NCI-H1417 (cell line): ENCODE measurements at places on chromosomes 16 and 17.

GRCh38 chr17:72539981-72540897 is 419.4 kb downstream of the SOX9 start:
- DNase-seq = peak; percentile 70

DNA sequence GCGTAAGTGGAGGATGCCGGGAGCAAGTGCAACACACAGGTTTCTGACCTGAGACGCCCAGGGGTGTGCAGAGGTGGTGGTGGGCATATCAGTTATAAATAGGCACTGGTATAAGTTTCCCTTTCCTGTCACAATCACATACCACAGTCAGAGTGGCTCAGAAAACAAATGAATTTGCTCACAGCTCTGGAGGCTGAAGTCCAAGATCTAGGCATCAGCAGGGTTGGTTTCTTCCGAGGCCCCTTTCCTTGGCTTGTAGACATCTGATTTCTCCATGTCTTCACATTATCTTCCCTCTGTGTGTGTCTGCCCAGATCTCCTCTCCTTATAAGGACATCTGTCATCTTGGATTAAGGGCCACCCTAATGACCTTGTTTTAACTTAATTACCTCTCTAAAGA is 250.5 kb upstream of the TNRC6C start:
- no peak for DNase-seq

DNA sequence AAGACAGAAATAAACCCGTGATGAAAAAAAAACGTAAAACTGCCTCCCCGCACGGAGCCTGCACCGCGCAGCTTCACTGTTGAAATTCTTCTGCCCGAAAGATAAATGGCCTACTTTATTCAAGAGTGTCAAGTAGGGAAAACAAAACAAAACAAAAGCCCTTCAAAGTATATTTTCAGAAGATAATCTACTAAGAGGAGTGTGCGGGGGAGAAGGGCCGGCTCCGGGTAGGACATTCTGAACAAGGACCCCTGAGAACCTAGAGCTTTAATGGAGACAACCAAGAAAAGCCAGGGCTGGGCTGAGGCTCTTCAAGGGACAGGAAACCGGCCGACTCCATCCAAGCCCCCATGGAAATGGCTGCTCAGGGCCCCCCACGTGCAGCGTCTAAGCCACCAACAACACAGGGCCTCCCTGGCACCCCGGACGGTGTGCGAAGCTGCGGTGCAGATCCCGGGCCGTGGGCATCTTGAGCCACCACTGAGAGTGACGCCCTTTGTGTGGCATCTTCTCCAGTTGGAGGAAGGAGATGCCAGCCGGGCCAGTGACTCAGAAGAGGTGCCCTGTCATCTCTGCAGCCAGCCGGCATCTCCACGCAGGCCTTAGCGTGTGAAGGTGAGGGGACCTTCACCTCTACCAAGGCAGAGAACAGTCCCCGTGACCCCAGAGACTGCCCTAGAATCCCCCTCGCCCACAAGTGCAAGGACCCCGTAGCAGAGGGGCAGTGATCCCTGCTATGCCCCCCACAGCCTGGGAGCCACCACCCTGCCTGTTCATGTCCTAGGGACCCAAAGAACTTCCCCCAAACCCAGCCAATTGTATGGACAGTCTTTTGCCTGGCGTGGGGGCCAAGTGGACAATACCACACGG is 250.8 kb downstream of the C16orf95 start:
- DNase-seq = no peak

DNA sequence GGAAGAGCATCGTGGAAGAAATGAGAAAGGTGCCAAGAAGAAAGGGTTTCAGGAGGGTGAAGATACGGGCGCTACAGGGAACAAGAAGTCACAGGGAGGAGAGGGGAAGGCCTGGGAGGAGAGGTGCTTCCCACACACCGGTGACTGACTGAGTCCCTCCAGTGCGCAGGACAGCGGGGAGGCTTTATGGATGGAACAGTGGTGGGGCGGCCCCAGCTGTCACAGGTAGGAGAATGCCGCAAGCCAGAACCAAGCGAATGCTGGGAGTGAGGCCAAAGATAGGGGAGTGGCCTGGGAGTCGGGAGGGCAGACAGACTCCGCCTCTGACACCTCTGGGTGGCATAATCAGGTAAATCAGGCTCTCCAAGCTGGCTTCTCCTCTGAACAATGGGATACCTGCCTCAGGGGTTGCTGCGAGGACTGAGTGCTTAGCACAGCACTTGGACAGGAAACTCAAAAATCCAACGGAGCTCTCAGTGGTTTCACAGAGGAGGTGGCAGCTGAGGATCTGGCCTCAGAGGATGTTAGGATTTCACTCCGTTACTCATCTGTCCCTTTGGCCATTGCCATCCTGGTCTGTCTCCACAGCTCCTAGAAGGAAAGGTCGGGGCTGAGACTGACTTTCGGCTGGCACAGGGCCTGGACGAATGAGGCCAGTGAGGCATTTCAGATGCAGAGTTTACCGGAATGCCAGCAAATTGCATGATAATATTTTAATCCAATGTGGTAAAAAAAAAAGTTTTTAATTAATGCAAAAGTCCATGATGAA is 717 bp upstream of the CNP start:
- DNase-seq = peak; percentile 89

- DNase-seq = no peak
Measured at GRCh38 chr16:63066552-63066951, 1030.3 kb upstream of the CDH8 start.

DNA sequence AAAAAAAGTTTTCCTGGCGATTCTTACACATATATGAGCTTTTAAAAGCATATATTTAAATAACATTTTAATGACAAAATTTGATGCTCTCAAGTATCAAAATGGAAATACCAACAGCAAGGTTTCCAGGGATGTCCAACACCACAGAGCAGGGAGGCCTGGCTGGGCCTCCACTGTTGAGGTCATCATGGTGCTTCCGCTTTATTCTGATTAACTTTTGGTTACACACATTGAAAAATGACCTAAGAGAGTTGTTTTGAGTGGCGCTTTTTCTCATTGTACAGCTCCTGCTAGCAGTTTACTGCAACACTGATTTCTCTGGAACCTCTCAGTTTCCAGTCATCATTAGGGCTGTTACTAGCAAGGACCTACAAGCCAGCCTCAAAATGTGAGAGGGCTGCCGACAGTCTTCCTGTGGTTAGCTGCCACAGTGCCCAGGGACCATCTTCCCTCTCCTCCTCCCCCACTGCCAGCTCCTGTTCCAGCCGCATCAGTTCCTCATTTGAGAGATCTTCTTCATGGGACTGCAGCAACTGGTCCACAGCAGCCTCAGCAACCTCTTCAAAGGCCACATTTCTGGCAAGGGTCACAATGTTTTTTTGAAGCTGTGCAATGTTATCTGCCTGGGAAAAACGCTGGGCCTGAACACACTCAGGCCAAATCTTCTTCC is 21.3 kb downstream of the DEF8 start:
- DNase-seq = no peak

DNA sequence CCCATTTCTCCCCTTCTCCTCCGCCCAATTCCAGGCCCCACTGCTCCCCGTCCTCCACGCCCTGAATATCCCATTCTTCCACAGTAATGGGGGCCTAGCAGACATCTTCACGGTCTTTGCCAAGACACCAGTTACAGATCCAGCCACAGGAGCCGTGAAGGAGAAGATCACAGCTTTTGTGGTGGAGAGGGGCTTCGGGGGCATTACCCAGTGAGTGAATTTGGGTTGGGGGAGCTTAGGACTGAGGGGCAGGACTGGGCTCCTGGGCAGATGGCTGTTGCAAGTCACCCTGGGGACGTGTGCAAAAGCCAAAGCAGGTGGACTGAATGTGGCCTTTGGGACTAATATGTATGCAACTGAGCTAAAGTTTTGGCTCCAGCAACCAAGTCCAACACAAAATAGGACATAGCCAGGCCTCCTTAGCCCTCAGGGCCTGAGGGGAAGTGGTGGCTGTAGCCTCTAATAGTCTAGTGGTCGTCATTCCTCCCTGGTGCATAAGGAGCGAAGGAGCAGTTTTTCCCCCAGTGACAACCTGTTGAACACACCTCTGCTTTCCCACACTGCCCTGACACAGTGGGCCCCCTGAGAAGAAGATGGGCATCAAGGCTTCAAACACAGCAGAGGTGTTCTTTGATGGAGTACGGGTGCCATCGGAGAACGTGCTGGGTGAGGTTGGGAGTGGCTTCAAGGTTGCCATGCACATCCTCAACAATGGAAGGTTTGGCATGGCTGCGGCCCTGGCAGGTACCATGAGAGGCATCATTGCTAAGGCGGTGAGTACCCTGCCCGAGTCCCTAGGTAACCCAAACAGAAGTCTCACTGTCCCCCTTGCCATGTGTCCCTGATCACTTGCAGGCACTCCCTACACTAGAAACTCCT is 2.6 kb downstream of the ACADVL start:
- no peak for DNase-seq

- DNase-seq = no peak
Measured at GRCh38 chr16:27483088-27483437, 66.7 kb downstream of the GTF3C1 start.

GRCh38 chr17:44360144-44360533 is 3.5 kb downstream of the FAM171A2 start:
- no peak for DNase-seq

DNA sequence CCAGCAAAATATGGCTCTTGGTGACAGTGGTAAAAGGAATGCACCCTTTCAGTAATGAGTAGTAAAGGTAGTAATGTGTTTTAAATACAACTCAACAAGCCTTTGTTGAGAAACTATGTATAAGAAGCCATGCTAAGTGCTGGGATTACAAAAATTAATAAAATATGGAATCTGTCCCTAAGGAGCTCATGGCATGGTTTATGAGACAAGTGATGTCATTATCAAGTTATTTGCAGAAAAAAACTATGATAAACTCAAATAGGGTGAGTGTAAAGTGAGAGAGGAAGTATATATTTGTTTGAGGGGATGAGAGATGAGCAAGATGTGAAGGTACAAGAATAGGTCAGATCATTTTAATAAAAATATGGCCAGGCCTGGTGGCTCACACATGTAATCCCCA is 76.9 kb downstream of the NF1 start:
- no peak for DNase-seq

GRCh38 chr17:57236686-57237299 is 19.5 kb upstream of the MSI2 start:
- DNase-seq = no peak

GRCh38 chr17:4715063-4715744 is 4.8 kb downstream of the ARRB2 start:
- no peak for DNase-seq

GRCh38 chr17:4073983-4074830 is 68.6 kb downstream of the ZZEF1 start:
- no peak for DNase-seq

- DNase-seq = no peak
Measured at GRCh38 chr16:20844588-20844987, 38.3 kb downstream of the REXO5 start.

- DNase-seq = no peak
Measured at GRCh38 chr16:17602678-17603077, 131.9 kb upstream of the XYLT1 start.

DNA sequence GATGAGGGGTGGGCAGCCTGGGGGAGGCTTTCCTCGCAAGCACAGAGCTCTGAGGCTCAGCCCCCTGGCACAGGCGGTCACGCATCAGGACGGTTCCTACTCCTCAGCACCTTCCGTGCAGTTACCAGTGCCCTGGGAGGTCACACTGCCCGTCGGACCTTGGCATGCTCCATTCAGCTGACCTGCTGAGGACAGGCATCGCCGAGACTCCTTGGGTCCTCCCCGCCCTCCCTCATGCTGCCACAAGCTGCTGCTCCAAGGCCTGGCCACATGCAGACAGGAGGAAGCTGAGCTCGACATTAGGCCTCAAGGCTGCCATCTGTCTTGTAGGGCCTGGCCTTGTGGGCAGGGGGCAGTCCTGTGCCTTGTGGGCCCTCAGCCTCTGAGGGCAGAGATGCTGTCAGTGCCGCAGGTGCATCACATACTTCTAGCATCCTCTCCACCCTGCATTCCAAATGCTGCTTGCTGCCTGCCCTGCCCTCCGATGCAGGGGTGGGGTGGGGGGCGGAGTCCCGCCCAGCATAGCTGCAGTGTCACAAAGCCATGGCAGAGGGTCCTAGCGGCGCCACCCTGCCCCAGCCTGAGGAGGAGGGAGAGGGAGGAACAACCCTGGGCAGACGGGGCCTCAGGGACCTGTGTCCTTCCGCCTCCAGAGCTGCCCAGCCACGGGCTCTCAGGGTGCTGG is 9.3 kb downstream of the C16orf90 start:
- DNase-seq = no peak

- DNase-seq = no peak
Measured at GRCh38 chr17:36731811-36732210, 130.4 kb downstream of the MRM1 start.

DNA sequence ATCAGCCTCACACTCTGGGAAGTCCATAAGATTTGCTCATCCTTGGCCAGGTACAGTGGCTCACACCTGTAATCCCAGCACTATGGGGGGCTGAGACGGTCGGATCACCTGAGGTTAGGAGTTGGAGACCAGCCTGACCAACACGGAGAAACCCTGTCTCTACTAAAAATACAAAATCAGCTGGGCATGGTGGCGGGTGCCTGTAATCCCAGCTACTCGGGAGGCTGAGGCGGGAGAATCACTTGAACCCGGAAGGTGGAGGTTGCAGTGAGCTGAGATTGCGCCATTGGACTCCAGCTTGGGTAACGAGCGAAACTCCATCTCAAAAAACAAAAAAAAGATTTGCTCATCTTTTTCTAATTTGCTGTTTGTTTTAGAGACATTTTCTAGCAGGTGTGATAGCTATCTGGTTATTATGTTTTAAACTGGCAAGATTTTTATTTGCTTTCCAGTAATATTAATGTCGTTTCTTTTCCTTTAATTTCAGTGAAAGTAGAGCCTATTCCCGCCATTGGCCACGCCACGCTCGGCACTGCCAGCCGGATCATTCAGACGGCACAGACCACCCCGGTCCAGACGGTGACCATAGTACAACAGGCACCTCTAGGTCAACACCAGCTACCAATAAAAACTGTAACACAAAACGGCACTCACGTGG is 61.5 kb downstream of the WDR45B start:
- no peak for DNase-seq

GRCh38 chr16:11356573-11357331 is 11.5 kb downstream of the RMI2 start:
- DNase-seq = peak; percentile 37

DNA sequence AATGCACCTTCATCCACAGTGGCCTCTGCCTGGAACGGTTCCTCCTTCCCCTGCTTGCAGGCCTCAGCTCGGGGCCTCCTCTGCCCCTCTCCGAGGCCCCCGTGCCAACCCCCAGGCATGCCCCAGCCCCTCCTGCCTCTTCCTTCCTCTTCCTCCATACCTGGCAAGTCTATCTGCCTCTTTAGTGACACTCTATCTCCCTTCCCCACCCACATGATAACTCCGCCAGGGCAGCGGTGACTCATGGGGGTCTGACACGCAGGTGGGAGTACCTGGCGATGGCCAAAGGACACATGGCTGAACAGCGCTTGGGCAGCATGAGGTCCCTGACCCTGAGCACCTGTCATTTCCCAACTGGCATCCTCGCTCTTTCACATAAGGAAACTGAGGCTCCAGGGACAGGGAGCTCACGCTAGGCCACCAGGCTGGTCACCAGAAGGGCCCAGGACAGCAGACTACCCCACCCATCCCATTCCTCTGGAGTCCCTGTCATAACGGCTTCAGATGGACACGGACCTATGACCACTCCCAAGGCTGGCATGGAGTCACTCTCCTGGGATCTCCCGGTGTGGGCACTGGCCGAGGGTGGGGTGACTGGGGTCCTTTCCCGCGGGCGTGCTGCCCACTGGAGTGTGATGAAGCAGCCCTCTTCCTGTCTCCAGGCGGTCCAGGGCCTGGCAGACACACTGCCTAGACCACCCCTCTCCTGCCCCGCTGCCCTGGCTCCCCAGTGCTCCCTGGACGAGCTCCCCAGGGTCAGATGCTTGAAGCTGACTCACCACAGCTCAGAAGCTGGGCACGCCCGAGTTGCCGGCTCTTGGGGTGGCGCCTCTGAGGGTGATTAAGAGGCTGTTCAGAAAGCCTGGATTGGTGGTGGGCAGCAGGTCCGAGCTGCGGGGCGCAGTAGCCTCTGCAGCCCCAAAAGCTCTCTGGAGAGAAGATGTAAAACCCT is 100.6 kb downstream of the ENGASE start:
- no peak for DNase-seq
